T-helper 2 cell treated with Interferon-gamma antibody and Interleukin-4, amounts not matched to agents 5 μg/mL and 100 μg/mL, for 36 hours (primary cell): ENCODE measurements at places on chromosomes 2 and 18.
A peak's percentile ranks its signal among the peaks of the same experiment; 100 is the strongest.

DNA sequence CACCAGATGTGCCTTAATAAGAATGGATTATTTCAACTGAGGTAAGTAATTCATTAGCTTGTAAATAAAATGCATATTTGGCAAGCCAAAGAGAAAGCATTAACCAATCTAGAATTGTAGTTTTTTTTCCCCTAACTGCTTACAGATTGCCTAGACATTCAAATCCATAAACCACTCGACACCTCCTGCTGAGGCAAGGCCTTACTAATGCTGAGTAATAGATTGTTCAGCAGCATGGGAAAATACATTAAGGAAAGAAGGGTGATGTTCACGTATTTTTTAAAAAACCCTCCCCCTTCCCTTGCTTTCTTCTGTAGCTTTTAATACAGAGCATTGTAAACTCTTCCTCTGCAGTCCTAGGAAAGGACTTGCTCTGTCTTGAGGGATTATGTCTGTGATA, 17.0 kb upstream of the LINC00305 start:
- no peaks in the 10 kb centered on the region for H3K4me1 ChIP-seq
- no peak for DNase-seq
- H3K36me3 ChIP-seq = no peaks in the 10 kb centered on the region
- no peak overlapping the region for H3K4me3 ChIP-seq
- H3K27ac ChIP-seq = no peak overlapping the region

DNA sequence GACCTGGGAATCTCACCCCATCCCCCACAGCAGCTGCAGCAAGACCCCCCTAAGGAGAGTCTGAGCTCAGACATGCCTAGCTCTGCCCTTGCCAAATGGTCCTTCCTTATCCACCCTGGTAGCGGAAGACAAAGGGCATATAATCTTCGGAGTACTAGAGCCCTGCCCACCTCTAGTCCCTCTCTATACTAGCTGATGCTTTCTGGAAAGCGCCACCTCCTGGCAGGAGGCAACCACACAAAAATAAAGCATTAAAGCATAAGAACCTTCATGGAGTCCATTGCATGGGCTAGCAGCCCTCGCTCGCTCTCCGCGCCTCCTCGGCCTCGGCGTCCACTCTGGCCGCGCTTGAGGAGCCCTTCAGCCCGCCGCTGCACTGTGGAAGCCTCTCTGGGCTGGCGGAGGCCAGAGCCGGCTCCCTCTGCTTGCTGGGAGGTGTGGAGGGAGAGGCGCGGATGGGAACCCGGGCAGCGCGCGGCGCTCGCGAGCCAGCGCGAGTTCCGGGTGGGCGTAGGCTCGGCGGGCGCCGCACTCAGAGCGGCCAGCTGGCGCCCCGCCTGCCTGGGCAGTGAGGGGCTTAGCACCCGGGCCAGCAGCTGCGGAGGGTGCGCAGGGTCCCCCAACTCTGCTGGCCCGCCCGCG, 941.2 kb downstream of the SUCLG1 start:
- no peak for DNase-seq
- H3K27me3 ChIP-seq = no peaks in the 10 kb centered on the region
- no peak overlapping the region for H3K4me3 ChIP-seq
- no peaks in the 10 kb centered on the region for H3K36me3 ChIP-seq
- no peak overlapping the region for H3K27ac ChIP-seq

DNA sequence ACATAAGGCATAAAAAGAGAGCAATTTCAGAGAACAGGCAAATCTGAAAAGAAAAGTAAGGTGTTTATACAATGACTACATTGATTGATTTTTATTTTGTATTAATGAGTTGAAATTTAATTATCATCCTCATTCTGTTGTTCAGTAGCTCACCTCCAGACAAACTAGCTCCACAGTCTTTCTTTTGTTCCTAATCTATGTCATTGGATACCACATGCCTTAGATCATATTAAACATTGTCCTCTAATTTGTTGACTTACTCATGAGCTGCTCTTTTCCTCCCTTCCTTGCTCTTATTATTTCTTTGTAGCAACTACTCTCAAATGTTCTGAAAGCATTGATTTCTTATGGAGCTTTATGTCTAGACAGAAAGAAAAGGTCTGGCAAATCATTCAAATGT, 185.5 kb upstream of the ZSWIM2 start:
- DNase-seq = no peak
- no peak overlapping the region for H3K27ac ChIP-seq
- H3K4me3 ChIP-seq = no peak overlapping the region

DNA sequence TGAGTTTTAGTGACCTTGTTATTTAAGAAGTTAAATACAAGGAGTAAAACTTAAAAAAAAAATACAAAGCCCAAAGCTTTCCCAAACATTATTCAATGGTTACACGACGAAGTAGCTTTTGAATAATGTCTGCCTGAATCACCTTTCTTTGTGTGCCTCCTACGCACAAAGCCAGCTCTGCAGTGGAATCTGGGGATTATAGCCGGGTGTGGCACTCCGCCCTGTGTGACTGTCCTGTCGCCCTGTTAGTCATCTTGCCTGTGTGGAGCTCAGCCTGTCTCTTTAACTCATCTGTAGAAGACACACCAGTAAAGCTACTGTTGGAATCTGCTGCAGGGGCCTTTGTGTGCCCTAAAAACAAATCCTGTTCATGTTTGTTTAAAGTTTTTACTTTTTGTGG, 79.4 kb upstream of the TCF7L1 start:
- H3K4me3 ChIP-seq = no peak overlapping the region
- H3K27me3 ChIP-seq = no peaks in the 10 kb centered on the region
- H3K4me1 ChIP-seq = peaks cover 31% of the 10 kb centered on the region
- no peak for DNase-seq
- H3K36me3 ChIP-seq = peaks cover 40% of the 10 kb centered on the region
- H3K27ac ChIP-seq = no peak overlapping the region

GRCh38 chr18:61606759-61607158, 273.5 kb downstream of the CDH20 start:
- H3K4me1 ChIP-seq = no peaks in the 10 kb centered on the region
- H3K36me3 ChIP-seq = no peaks in the 10 kb centered on the region
- no peak overlapping the region for H3K27ac ChIP-seq
- no peak for DNase-seq
- no peak overlapping the region for H3K4me3 ChIP-seq

GRCh38 chr2:69831354-69831905, 2.0 kb downstream of the GMCL1 start:
- peak overlapping the region; percentile 33 for H3K27ac ChIP-seq
- no peaks in the 10 kb centered on the region for H3K27me3 ChIP-seq
- H3K4me3 ChIP-seq = peak overlapping the region; percentile 88
- H3K36me3 ChIP-seq = peaks cover 34% of the 10 kb centered on the region

DNA sequence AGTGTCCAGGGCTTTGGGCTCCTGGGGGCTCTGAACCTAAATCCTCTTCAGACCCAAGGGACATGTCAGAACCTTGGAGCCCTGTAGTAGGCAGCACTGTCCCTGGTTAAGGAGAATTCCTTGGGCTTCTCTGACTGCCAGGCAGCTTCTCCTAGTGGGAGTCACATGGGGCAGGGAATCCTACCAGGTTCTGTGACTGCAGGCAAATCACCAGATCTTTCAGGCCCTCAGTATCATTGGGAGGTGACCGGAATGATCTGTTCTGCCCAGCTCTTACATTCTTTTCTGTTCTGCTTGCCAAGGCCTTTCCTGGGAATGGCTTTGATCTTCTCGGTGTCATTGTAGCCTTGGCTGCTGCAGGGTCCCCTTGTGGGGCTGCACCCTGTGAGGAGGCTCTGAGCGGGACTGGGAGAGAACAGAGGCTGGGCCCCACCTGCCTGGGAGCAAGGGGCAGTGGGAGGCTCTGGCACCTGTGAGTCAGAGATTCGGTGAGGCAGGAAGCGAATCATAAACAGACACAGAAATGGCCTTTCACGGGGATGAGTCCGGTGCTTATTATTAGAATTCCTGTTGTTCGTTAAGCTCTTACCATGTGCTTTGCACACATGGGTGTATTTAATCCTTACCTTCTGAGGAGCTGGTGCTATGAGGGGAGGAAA, 14.1 kb downstream of the CEP68 start:
- no peaks in the 10 kb centered on the region for H3K27me3 ChIP-seq
- H3K4me3 ChIP-seq = no peak overlapping the region
- no peak for DNase-seq
- H3K27ac ChIP-seq = no peak overlapping the region
- H3K36me3 ChIP-seq = peaks cover 10% of the 10 kb centered on the region

DNA sequence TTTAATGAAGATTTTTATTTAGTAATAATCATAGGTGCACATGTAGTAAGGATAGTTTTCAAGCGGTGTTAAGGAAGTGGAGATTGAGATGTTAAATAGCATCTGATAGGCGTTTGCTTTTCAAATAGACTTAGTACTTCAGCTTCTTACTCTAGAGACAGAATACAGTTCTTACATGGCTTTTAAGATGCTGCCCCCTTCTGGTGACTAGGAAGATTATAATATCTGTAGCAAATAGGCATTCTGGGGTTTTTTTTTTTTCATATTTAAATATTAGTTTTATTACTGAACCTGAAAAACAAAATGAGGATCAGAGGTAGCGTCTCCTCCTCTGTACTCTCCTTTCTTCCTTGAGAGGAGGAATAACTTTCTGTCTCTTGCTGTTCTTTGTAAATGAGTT, 100.2 kb downstream of the AGAP1 start:
- no peak for DNase-seq
- H3K4me3 ChIP-seq = no peak overlapping the region
- no peak overlapping the region for H3K27ac ChIP-seq
- H3K27me3 ChIP-seq = peaks cover 2% of the 10 kb centered on the region
- H3K4me1 ChIP-seq = no peaks in the 10 kb centered on the region
